ENCODE measurements at places on chromosomes 6 and 20.

- DNase-seq: no peak
These were observed 691.2 kb downstream of the QKI start for GRCh38 chr6:164105705-164106104.

GRCh38 chr6:170162011-170162774 is 128.7 kb downstream of the DLL1 start:
- no peak for DNase-seq

DNA sequence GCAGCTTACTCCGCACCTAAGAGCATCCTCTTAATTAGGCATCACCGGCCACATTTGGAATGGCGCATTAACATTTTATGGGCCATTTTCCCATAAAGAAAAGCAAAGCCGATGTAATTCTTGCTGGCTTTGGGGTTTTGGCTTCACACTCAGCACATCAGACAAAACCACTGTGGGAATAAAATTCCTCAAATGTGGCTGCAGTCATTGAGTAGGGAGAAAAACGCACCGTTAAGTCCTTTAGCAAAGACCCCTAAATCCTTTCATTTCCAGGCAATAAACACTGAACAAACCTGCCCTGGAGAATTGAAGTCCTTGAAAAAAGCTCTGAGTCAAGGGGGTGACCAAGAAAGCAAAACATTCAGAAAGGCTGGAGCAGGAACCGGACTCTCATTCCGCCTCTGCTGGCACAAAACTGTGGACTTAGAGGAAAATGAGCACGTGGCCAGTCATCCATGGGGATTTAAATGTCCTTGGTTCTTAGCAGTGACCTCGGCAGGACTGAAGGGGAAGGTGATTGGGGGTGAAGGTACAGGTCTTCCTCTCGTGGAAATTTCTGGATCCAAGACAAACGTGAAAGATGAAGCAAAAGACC is 102.9 kb downstream of the CDH4 start:
- DNase-seq: no peak

GRCh38 chr6:170279426-170279825 is 11.5 kb downstream of the DLL1 start:
- no peak for DNase-seq

DNA sequence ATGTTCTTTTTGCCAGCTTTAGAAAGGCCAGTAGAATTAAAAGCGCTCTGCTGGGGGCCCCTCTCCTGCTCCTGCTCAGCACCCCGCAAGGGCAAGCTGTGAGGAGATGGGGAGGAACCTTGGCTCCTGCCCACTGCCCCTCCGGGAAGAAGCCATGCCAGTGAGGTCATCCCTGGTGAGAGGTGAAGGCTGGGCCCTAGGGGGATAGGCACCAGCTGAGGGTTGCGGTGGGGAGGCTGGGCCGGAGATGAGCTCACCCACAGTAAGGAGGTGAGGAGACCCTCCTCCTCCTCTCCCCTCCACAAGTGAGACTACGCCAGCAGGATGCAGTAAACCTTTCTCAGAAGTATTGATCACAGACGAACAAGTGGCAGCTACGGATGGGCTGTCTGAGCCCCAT is 32.1 kb downstream of the LRFN2 start:
- DNase-seq: no peak

DNA sequence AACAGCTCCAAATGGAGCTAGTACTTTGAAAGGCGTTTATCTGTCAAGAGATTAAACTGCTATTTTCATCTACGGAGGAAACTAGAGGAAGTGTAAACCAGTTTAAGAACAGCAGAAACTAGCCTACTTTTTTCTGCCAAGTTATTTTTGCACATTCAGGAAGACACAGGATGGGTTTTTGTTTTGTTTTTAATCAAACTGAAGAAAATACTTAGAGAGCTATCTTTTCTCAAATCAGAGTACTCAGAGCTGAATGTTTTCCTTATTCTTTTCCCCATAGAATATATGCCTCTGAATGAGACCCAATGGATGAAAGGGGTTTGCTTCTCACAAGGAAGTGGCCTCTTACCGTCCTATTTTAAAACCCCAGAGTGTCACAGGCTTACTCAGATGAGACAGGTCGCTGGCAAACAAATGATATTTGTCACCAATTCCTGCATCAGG is 538.5 kb downstream of the CD83 start:
- no peak for DNase-seq

DNA sequence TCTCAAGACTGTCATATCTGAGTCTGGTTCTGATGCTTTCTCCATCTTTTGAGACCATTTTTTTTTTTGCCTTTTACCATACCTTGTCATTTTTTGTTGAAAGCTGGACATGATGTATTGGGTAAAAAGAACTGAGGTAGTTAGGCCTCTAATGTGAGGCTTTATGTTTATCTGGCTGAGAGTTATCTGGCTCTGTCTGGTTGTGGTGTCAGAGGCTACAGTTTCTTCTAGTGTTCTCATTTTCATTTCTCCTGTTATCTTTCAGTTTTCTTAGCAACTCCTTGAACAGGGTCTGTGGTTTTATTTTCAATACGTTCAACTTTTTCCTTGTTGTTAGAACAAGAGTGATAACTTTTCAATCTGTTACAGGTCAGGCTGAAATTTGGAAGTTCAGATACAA is 49.2 kb upstream of the ATXN1 start:
- no peak for DNase-seq

GRCh38 chr20:61730631-61731362 is 334.9 kb downstream of the TAF4 start:
- DNase-seq: no peak

- DNase-seq: peak; percentile 91
These were observed 63.7 kb downstream of the GPX5 start for GRCh38 chr6:28589234-28589956.

DNA sequence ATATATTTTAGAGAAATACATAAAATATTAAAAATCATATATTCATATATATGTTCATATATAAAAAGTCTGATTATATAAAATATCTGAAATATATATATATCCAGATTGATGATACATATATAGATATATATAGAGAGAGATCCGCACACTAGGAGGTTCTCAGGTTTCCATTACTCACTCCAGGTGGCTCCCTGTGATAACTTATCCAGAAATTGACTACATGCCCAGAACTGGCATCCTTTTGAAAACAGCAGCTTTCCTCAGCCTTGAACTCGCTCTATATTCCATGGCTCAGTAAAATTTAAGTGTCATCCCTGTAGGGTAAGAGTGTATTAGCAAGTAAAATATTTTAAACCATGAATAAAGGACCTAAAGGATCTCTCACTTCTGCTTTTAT is 206.8 kb downstream of the TINAG start:
- no peak for DNase-seq

All from hepatocyte (in vitro differentiated cells).